ENCODE measurements at places on chromosomes 2 and 18.
A peak's percentile ranks its signal among the peaks of the same experiment; 100 is the strongest.

DNA sequence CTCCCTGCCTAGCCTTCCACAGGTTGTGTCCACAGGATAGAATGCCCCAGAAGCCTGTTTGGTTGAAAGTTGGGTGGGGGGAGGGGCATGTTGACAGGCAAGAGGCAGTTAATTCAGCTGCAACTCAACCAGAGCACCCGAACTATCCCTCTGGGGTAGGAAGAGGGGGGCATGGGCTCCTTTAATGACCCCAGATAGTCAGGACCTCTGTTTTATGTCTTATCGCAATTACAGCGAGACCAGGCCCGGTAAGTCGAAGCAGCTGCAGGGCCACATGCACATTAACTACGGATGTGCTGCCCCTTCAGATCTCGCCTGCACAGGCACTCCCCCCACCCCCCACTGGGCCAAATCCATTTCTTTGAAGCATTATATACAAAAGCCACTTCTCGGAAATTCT is 363.8 kb upstream of the HNRNPA3 start:
- DNase-seq, result no peak

GRCh38 chr2:39606585-39606984 is 59.1 kb upstream of the TMEM178A start:
- no peak for DNase-seq

DNA sequence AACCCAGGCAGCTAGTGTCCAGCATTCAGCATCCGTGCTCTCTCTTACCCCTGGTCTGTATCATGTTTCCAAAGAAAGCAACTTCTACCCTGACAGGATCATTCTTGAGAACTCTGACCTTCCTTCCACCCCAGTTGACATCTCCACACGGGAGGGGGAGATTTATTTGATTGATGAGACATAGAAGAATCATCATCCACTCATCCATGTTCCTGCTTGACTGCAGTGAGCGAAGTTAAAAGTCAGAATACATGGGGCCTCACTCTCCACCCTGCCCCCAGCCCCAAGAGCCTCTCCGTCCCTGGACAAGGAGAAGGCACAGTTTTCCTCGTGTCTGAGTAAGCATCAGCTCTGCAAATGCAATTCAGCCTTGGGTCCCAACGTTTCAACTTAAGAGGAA is 356.0 kb upstream of the TNP1 start:
- no peak for DNase-seq

DNA sequence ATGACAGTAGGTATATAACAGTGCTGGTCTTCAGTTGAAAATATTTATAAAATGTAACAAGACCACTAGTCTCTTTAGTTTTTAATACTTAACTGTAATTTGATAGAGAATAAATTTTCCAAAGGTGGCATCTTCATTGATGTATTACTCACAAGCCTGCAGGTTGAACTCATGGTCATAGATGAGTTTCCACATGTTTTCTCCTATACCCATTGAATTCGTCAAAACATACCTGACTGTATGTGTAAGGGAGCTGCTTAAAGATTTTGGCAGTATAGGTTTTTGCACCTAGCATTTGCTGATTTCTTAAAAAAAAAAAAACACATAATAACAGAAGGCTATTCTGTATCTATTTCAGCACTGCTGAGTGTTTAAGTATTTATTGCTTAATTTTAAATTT is 112.9 kb downstream of the FMNL2 start:
- no peak for DNase-seq

GRCh38 chr2:182717416-182717815 is 1.4 kb downstream of the DNAJC10 start:
- peak; percentile 9 for DNase-seq

GRCh38 chr2:239203443-239204135 is 197.2 kb downstream of the HDAC4 start:
- no peak for DNase-seq

DNA sequence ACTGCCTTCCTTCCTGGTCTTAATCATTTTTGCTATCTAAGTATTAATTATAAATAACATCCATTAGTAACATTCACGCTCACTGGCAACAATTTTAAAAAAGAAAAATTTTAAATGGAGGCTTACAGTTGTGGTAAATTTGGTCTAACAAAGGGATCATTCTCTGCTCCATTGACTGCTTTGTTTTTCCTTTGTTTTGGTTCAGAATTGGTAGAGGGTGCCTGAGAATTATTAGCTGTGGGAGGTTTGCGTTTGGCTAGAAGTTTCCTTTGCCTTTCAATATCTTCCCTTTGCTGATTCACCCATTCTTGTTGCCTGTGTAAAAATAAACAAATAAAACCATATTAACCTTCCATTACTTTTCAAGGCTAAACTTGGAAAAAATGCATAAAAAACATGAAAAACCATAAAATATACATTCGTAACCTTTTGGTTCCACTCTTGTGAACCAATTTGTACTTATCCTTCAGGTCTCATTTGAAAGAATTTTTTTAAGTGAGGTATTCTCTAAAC is 114.6 kb downstream of the TLK1 start:
- DNase-seq, result no peak

DNA sequence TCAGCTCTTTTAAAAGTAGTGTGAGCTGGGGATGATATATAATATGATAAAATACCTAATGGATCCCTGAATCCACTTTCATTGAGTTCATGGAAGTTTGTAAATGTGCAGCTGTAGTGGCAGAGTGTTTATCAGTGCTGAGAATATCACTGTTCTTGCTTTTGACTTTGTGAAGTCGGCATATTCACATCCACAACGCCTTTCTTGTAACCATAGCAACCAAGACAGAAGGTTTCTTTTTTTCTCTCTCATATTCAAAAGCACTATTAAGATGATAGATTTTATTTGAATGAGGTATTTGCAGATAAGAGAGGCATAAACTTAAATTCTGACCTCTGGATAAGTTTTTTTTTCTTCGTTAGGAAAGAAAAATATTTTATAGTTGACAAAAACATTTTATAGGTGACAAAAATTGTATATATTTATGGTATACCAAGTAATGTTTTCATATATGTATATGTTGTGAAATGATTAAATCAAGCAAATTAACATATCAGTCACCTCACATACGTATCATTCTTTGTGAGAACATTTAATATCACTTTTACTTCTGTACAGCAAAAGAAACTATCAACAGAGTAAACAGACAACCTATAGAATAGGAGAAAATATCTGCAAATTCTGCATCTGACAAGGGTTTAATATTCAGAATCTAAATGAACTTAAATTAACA is 130.0 kb downstream of the PLCL1 start:
- peak; percentile 30 for DNase-seq

DNA sequence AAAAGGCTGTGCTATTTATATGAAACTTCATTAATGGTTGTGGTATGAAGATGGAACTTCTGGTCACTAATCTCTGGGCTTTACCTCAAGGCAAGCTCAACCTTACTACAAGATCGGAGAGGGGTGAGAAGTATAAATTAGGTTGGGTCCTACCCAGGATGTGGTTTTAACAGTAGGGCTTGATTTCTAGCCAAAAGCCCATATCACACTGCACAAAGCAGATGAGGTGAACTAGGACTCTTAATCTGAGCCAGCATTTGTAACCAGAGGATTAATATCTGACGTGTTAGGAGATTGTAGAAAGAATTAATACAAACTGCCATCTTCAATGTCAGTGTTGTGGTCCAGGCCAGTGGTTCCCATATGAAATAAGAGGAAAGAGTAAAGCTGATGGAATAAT is 86.4 kb upstream of the RGPD4 start:
- no peak for DNase-seq

- no peak for DNase-seq
Observed at GRCh38 chr2:222946700-222947287, 86.0 kb downstream of the ACSL3 start.

- peak; percentile 69 for DNase-seq
Observed at GRCh38 chr2:48343571-48344440, 186.1 kb upstream of the STON1 start.

DNA sequence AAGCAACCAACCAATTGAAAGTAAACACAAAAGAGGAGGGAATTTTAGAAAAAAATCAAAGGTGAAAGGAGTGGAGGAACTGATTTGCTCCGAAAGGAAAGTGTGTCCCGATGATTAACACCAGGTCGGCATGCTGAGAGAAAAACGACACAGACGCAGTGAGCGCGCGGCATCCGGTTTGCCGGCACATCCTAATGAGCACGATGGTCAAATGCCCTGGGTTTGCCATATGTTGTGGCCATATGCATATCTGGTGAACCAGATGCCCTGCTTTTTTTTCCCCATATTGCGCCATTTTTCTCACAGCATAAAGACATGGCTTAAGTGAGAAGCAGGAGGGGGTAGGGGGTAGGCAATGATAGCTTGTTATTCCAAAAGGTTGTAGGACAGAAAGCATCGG is 626.7 kb downstream of the BCL11A start:
- DNase-seq, result no peak

DNA sequence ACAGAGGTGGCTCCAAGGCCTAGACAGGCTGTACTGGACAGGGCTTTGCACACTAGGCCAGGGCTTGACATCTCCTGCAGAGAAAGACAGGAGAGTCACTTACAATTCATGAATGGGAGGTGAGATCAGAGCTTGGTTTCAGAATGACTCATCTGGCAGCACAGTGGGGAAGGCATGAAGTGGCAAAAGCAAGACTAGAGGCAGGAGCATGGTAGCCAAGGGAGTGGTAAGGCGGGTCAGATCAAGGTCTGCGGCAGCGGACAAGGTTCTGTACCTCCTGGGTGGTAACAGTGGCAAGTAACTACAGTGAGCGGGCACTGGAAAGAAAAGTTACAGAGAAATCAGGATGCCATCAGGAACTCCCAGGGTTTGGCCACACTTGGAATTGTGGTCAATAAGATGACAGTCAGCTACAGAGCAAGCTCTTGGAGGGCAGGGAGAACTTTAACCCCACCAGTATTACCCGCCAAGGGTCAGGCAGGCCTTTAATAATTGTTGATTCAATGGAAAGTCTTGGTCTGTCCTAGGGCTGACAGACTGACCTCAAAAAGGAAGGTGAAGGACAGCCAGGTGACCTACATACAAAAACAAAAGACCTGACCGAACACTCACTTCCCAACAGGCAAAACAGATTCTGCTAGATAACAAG is 5.7 kb downstream of the MCFD2 start:
- DNase-seq, result no peak

- DNase-seq, result no peak
Observed at GRCh38 chr2:227834916-227835650, 21.4 kb downstream of the CCL20 start.

DNA sequence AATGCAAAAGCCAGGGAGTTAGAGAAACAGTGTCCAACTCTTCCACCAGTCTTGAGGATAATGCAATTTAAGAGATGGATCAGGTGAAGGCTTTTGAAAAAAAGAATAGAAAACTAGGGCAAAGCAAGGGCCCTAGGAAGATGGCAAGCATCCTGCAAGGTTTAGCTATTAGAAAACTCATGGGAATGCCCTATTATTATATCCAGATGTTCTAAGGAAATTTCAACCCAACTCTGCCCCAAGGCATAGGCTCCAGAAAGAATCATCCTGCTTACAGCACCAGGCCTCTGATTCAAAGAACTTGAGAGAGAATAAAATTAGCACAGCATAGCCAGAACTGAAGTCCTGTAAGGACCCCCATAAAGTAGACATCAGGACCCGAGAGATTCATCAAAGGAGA is 68.1 kb downstream of the EN1 start:
- no peak for DNase-seq

GRCh38 chr18:47143899-47144485 is 6.3 kb downstream of the HDHD2 start:
- DNase-seq, result no peak

GRCh38 chr2:207624185-207625013 is 795 bp downstream of the METTL21A start:
- peak; percentile 65 for DNase-seq

DNA sequence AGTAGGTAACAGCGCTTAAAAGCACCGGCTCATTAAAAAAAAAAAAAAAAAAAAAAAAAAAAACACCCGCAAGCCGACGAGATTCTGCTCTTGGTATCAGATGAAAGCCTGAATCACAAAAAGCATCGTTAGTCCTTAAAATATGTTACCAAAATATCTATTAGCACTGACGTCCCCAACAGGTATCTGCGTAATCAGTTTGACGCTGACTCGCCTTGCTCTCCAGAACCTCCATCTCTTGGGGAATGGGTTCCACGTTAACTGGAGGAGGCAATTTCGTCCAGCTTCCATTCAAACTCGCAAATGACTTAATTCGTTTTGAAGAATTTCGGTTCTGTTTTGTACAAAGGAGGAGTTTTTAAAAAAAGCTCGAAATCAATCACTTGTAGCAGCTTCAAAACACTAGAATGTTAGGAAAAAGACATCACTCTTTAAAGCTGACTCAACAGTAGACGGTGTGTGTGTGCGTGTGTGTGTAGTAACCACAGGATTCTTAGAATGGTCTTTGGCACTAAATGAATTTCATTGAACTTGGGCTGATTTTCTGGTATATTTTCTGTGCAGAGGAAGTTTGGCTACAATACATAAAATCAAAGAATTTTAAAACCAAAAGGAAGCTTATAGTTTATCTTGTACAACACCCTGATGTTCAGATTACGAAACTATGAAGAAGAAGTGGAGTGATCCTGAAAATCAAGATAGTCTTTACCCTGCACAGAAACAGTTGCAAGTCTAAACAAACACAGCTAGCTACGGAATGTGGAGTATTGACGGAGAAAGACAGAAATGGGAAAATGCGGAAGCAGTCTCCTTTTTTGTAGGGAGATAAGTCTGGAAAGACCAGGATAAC is 1.1 kb upstream of the PGAP1 start:
- DNase-seq, result peak; percentile 55

GRCh38 chr2:128279009-128279408 is 39.7 kb downstream of the HS6ST1 start:
- DNase-seq, result no peak

DNA sequence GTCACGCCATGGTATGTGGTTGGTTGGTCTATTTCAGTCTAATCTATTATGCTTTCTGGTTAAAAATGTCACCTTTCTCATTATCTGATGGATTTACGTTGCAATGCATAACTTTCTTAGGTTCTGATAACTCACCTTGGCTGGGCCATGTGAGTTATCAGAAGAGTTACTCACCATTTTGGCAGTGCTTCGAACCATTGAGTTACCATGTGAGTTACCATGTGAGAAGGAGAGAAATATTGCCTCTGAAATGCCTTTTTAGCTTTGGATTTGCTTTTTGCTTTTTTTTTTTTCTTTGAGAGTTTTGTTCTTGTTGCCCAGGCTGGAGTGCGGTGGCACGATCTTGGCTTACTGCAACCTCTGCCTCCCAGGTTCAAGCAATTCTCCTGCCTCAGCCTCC is 1.6 kb downstream of the SMARCAL1 start:
- DNase-seq, result no peak

DNA sequence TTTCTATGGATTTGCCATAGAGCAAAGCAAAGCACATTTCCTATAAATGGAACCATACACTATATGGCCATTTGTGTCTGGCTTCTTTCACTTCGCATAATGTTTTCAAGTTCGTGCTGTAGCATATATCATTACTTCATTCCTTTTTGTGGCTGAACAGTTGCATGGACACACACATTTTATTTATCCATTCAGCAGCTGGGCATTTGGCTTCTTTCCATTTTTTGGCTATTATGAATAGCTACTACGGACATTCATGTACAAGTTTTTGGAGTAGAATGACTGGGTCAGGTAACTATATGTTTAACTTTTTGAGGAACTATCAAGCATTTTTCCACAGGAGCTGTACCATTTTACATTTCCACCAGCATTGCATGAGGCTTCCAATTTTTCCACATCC is 10.7 kb upstream of the SELENOI start:
- DNase-seq, result no peak

Measured in CD4-positive, alpha-beta T cell treated with Interleukin-10 for 1 hour (primary cell).